Cardiac muscle cell (in vitro differentiated cells and primary cell): ENCODE measurements at places on chromosomes 3 and 15. TPM values are rescaled to one million over a fixed set of nuclear protein-coding genes. Genes with fewer than 3 reads are reported as not detected.

The DISP2 gene
- total RNA-seq, result 0.15 and 0.21 TPM in 2 replicates

The REC114 gene
- 2.3 and 2.8 TPM in 2 replicates for total RNA-seq

DNA sequence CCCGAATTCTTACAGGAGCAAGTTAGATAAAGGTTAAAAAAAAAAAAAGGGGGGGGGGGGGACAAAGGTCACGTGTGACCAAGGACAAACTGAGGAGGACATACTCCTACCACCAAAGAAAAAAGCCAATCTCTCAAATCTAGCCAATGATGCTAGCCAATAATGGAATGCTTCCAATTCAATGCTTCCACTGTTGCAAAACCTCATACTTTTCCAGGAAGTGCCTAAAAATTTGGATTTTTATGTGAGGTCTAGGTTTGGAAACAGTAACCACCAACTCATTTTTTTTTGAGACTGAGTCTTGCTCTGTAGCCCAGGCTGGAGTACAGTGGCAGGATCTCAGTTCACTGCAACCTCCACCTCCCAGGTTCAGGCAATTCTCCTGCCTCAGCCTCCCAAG, 11.4 kb downstream of the MSL2 start:
- peak; percentile 64 for DNase-seq
- no peaks in the 10 kb centered on the region for H3K36me3 ChIP-seq
- H3K4me1 ChIP-seq, result no peaks in the 10 kb centered on the region
- H3K27ac ChIP-seq, result no peak overlapping the region
- H3K27me3 ChIP-seq, result no peaks in the 10 kb centered on the region

DNA sequence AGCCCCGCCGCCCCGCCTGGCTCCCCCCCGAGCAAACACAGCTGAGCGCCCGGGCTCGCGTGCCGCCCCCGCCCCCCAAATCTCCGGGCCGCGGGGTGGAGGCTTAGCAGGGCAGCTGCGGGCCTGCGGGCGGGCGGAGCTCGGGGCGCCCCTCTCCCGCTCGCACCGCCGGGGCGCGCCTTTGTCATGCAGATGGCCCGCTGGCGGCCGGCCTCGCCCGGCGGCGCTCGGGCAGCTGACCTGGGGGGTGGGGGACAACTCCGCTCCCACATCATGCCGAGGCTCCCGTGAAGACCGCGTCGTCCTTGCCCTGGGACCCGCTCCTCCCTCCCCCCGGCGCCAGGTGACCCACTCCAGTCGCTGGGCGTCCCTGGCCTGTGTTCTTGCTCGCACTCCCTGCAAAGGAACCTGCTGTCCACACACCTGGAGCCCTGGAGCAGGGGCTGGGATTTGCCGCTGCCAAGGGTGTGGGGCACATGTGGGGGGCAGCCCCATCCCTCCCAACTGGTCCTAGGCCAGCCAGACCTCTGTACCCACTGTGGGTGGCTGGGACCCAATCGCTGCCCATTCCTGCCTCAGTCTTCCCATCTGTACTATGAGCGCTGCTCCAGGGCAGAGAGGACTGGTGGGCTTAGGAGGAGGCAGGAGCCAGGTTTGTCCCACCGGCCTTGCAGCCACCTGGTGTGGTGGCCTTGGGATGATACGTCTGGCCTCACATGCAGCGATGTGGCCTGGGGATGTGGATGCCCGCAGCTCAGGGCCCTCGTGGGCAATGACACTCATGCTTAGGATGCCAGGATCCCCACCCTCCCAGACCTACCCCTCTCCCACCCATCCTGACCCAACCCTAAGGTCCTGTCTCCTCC, 33.5 kb downstream of the DNAJB8 start:
- peaks cover 3% of the 10 kb centered on the region for H3K4me1 ChIP-seq
- DNase-seq, result peak; percentile 59
- H3K27me3 ChIP-seq, result peaks cover 59% of the 10 kb centered on the region
- H3K4me3 ChIP-seq, result peak overlapping the region; percentile 43
- H3K27ac ChIP-seq, result no peak overlapping the region

DNA sequence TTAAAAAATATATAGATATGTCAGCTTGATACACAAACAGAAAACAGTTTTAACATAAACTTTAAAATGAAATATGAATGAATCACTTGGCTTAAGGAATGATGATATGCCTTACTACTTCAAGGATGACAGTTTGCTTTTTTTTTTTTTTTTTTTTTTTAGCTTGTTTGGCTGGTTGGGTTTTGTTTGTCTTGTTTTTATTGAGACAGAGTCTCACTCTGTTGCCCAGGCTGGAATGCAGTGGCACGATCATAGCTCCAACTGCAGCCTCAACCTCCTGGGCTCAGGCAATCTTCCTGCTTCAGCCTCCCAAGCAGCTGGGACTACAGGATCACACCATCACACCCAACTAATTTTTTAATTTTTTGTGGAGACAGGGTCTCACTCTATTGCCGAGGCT, 14.5 kb downstream of the LRRC2 start:
- H3K27me3 ChIP-seq, result no peaks in the 10 kb centered on the region
- no peak overlapping the region for H3K4me3 ChIP-seq
- H3K27ac ChIP-seq, result no peak overlapping the region
- DNase-seq, result no peak

DNA sequence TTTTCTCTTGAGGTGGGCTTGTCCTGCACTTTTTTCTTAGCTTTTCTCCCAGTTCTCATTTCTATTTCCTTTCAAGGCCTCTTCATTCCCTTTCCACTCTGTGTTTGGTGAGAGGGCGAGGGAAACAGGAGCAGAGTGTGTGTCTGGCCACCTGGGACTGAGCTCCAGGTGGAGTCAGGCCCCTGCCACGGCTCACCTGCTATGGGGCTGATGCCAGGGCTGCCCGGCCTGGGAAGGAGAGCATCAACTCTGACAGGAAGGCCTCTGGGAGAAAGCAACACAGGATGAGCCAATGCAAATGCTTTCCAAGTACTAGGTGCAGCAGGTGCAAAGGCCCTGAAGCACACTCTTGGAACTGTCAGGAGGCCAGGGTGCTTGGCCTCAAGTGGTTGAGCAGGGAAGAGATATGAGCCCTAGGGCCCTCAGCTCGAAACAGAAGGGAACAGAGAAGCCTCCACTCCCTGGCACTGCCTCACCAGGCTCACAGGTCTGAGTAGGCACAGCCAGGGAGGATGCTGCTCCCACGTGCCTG, 27.3 kb upstream of the DUSP7 start:
- no peaks in the 10 kb centered on the region for H3K27me3 ChIP-seq
- no peak overlapping the region for H3K4me3 ChIP-seq
- no peaks in the 10 kb centered on the region for H3K36me3 ChIP-seq
- DNase-seq, result no peak
- no peak overlapping the region for H3K27ac ChIP-seq

DNA sequence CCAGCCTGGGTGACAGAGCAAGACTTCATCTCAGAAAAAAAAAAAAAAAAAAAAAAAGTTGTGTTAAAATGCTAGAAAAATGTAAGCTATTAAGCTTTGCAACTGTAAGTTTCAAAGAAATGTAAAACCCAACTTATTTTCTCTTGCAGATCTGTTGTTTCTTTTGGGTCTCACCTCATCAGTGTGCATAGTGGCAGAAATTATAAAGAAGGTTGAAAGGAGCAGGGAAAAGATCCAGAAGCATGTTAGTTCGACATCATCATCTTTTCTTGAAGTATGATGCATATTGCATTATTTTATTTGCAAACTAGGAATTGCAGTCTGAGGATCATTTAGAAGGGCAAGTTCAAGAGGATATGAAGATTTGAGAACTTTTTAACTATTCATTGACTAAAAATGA, 25.6 kb downstream of the ASTE1 start:
- H3K4me1 ChIP-seq, result no peaks in the 10 kb centered on the region
- H3K36me3 ChIP-seq, result peaks cover 42% of the 10 kb centered on the region
- H3K27ac ChIP-seq, result no peak overlapping the region
- no peaks in the 10 kb centered on the region for H3K27me3 ChIP-seq
- no peak for DNase-seq

GRCh38 chr3:184391266-184391665, 11.4 kb downstream of the CHRD start:
- H3K4me3 ChIP-seq, result no peak overlapping the region
- H3K27ac ChIP-seq, result no peak overlapping the region
- no peak for DNase-seq
- no peaks in the 10 kb centered on the region for H3K36me3 ChIP-seq

- no peak for DNase-seq
- H3K4me3 ChIP-seq, result no peak overlapping the region
- no peaks in the 10 kb centered on the region for H3K36me3 ChIP-seq
- no peaks in the 10 kb centered on the region for H3K27me3 ChIP-seq
Observed at GRCh38 chr15:63475707-63476106, 28.7 kb upstream of the USP3 start.

- no peaks in the 10 kb centered on the region for H3K27me3 ChIP-seq
- no peaks in the 10 kb centered on the region for H3K4me1 ChIP-seq
Observed at GRCh38 chr15:78003539-78004008, 73.9 kb downstream of the TBC1D2B start.

DNA sequence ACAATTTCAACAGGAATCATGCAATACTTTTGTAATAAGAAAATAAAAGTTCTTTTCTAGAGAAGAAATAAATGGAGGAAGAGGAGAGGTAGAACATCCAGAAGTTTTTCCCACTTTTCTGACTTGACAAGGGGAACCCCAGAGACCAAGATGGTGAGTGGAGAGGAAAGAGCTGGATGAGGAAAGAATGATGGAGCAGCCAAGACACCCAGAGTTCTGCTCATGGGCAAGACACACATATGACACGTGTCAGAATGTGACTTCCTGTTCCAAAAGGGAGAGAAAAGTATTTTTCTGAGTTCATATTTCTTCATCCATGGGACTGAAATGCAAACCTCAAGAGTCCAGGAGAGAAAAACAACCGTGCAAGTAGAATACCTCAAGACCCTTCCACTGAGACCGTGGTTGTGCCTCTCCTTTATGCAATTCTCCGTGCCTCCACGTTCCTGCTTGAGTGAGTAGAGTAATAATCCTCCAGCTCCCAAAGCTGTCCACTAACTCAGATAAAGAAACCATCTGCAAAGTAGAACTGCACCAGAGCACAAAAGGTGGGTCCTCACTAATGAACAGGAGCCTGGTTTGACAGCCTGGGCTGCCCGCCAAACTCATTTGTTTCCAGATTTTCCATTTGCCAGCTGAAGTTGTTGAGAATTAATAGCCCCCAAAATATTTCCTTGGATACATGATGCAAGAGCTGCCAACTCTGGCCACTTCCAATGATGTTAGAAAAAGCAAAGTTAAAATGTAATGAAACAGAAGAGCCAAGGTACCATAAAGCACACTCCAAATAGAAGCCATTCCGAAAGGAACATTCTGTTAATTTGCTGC, 272.6 kb upstream of the IGF1R start:
- no peaks in the 10 kb centered on the region for H3K4me1 ChIP-seq
- H3K27me3 ChIP-seq, result no peaks in the 10 kb centered on the region
- H3K27ac ChIP-seq, result no peak overlapping the region
- DNase-seq, result no peak
- H3K36me3 ChIP-seq, result no peaks in the 10 kb centered on the region

- no peaks in the 10 kb centered on the region for H3K27me3 ChIP-seq
- H3K4me1 ChIP-seq, result no peaks in the 10 kb centered on the region
- H3K27ac ChIP-seq, result no peak overlapping the region
- H3K36me3 ChIP-seq, result no peaks in the 10 kb centered on the region
- no peak for DNase-seq
Observed at GRCh38 chr3:101262393-101263240, 57.8 kb downstream of the IMPG2 start.
